ENCODE measurements at places on chromosomes 5 and 9.

GRCh38 chr9:130204959-130205358 lies 32.8 kb downstream of the NCS1 start:
- no peak for DNase-seq

- DNase-seq, result no peak
These were observed 36.7 kb downstream of the NFIB start for GRCh38 chr9:14277244-14277643.

DNA sequence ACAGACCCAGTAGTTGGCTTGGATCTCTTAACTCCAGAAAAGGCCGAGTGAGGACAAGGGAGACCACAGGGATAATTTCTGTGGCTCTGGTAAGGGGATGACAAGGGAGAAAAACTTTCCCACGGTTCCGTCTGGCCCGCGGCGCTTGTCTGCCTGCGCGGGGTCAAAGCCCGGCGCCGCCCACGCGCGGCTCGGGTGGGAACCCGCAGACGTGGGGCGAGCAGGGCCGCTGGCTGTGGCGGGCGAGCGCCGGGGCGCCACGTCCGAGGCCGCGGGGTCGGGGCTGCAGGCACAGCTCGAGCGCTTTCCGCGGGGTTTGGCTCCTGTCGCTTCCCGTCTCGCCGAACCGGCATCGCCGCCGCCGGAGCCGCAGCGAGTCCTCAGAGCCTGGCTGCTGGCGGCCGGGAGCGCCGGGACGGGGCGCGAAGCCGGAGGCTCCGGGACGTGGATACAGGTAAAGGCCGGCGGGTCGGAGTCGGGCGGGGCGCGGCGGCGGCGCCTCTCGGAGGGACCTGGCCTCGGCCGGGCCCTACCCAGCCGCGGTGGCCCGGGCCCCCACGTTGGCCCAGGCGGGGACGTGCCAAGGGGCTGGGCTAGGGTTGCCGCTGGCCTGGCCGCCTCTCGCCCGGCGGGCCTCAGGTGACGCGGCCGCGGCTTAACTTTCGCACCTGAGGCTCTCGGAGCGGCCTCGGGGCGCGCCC lies at the start of gene RNF180:
RNF180 (plus strand) TSS at position 344 of the 701 bp plus-strand sequence. CDS start 34,965 bp downstream, outside the sequence.
- DNase-seq, result no peak

DNA sequence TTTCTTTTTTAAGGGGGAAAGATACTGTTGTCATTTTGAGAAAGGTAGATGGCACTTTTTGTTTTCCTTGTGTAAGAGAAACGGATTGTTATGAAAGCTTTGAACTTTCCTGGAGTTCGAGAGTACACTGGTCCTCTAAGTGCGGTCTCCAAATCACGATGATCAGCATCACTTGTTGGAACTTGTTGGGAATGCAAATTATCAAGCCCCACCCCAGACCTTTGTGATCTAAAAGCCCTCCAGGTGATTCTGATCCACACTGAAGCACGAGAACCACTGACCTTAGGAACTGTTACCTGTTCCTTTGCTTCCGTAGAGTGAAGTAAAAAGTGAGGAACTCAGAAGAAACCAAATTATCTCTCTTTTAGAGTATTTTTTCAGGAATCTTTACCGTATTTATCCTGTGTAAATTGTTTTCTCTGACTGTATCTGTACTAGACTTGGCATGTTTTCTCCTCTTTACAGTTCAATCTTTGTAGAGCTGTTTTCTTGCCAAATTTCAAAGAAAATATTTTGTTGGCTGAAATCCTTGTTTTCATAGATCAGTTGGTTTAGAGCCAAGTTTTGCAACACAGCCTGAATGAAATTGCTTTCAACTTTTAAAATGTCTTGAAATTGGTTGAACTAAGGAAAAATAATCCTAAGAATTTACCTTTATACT lies 4.0 kb downstream of the MAT2B start:
- no peak for DNase-seq

GRCh38 chr5:54695198-54695966 lies 177.8 kb downstream of the SNX18 start:
- no peak for DNase-seq

DNA sequence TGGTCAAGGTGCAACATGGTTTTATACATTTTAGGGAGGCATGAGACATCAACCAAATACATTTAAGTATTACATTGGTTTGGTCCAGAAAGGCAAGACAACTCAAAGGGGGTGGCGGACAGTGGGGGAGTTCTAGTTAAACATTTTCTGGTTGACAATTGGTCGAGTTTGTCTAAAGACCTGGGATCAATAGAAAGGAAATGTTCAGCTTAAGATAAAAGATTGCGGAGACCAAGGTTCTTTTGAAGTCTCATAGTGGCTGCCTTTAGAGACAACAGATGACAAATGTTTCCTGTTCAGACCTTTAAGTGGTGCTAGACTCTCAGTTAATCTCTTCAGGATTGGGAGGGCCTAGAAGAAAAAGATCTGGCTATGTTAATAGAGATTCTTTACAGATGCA lies 47.7 kb upstream of the TTC39B start:
- DNase-seq, result no peak

DNA sequence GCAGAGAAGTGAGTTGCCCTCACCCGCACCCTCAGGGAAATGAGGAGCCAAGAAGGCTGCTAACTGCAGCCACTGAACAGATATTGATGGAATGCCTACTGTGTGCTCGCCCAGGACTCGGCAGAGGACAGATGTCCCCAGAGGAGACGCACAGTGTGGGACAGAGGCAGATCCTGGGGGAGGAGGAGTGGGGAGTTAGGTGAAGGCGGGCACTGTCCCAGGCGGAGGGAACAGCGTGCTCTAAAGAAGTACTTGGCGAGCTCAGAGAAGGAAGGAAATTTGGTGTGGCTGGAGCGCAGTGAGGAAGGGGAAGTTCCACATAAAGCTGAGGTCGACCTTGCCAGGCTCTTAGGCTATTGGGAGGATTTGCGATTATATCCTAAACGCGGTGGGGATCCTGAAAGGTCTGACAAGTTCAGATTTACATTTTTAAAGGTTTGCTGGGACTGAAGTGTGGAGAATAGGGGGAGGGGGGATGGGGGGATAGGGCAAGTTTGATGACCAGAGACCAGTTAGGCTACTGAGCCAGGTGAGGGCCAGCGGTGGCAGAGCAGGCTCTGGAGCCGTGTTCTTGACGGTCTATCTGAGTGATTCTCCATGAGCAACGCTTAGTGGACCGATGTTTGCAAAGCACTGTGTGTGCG lies 23.6 kb upstream of the CERCAM start:
- DNase-seq, result no peak

DNA sequence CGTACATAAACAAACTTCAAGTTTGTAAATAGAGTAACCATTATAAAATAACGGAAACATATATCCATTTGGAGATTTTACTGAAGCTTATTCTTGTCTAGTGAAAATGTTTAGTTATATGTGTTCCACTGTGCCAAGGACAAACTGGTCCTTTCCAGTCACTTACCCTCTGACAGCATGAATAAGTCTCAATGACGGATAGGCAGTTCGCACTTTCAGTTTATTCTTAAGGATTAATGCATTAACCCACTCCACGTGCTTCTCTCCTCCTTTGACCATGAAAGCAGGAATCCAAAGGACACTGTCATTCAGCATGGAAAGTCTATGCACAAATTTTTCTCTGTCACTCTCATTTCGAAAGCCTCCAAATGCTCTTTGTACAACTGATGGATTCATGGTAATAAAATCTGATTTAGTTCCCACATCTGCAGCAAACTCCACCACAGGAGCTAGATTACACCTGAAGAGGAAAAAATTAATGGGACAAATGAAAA lies 47.1 kb downstream of the ST8SIA4 start:
- DNase-seq, result no peak

DNA sequence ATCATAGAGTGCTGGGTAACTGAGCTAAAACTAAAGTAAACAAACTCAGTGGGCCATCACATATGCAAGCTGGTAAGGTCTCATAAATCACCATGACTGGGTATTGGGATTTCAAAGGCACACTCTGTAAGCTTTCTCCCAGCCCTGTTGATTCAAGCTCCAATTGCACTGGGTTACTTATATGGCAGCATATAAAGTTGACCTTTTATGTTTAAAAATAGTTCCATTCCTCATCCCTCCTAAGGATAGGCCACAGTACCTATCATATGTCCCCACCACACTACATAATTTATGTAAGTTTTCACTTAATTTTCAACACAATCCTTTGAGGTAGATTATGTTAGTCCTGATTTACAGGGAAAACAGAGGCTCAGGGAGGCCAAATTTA lies 438.4 kb downstream of the RAB3C start:
- DNase-seq, result peak; percentile 61

- DNase-seq, result no peak
These were observed 411.0 kb upstream of the WWC1 start for GRCh38 chr5:167880420-167880819.

- no peak for DNase-seq
These were observed 74.8 kb downstream of the NLN start for GRCh38 chr5:65796751-65797316.

- no peak for DNase-seq
These were observed 94.4 kb downstream of the PDZD2 start for GRCh38 chr5:31733371-31733770.

GRCh38 chr5:150457121-150457520 lies 7.6 kb upstream of the RPS14 start:
- no peak for DNase-seq

DNA sequence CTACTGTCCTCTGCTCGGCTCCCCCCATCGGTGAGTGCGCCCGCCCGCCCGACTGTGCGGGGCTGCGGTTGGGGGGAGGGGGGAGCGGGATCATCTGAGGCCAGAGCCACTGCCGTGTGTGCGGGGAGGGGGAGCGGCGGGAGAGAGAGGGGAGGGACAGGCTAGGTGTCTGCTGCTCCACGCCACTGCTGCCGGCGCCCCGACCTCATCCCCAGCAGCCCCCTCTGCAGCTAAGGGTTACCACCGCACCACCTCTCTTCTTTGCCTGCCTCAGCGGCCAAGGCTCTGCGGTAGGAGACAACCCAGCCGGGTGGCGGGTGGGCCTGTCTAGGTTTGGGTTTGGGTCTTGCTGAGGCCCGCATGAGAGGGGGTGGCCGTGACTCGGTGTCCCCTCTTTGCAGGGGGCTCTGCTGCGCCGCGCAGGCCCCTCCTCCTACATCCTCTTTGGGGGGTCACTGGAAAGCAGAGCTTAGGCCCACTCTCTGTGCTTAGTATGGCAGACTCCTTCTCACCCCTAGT lies 670 bp upstream of the PURA start:
- DNase-seq, result no peak

DNA sequence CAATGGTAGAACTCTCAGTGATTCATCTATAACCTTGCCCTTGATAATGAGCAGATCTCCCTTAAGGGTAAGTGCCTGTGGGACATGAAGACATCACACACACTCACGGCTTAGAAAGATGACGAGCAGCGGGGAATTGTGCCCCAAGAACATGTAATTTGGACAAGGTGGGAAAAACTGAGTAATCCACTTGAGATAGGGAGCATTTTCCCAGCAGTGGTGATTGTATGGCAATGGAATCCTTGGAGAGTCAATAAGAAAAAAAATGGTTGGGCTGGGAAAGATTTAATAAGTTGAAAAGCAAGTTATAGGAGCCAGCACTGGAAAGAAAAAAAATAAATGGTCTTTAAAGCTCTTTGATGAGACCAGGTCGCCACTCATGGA lies 193.1 kb downstream of the GLIS3 start:
- no peak for DNase-seq

GRCh38 chr5:109394806-109395205 lies 15.0 kb downstream of the PJA2 start:
- DNase-seq, result no peak
